CD4-positive, alpha-beta T cell treated with Interleukin-17A for 4 hours (primary cell): ENCODE measurements at places on chromosomes 7 and 10.

GRCh38 chr7:157444843-157445135 lies 108.0 kb downstream of the DNAJB6 start:
- DNase-seq = no peak

DNA sequence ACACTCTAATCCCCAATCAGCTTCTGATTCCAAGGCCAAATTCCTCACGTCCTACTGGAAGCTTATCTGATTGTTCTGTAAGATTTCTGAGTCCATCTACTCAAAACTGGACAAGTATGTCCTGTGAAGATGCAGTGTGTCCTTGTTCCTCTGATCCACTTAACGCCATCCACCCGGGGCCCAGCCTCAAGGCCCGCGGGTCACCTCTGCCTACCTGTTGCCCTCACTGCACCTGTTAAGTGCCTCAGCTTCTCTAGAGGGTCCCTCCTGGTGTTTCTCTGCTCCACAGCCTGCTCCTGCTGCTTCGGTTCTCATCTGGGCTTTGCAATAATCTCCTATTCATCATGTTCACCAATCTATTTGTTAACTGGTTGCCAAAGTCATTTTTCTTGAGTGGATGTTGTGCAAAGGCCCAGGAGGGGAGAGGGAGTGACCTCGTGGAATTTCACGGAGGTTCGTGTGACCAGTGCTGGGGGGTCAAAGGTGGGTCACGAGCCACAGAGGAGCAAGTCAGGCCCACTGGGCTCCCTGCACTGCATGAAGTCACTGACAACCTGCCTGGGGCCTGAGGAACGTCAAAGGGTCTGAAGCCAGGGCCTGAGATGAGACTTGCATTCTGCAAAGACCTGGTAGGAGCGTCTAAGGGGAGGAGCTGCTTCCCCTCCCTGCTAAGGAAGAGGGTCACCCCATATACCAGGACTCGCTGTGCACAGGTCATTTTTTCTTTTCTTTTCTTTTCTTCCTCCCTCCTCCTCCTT lies 338.1 kb downstream of the WDR37 start:
- DNase-seq = no peak

DNA sequence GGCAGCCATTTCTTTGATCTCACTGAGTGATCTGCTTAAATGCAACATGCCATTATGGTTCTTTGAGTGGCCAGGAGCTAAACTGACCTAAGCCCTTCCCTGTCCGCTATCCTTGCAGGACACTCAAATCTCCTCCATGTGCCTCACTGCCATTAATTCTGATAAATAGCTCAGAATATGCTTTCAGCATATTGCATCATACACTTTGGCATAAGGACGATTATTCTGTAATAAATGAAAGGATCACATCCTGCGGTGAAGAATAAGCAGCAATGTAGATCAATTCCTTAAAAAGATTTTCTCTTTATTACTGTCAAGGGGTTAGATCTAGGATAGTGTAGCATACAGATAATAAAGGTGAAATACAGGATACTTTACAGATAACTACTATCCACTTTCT lies 231.8 kb upstream of the CTBP2 start:
- no peak for DNase-seq

DNA sequence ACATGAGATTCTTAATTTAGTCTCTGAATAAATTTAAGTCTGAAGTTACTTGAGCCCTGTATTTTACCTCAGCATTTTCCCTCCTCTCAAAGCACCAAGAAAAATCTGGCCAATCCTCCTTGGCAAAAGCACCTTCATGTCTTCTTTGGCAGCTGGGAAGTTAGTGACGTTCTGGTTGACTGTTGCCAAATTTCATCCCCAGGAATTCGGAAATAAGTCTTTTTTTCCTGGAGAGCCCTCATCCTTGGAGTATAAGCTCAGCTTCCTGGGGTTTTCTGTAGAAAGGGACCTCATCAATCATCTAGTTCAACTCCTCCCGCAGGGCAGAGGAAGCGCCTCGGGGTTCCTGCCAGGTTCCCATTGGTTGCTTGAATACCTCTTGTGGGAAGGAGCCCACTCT lies 377.6 kb downstream of the PHTF2 start:
- no peak for DNase-seq

DNA sequence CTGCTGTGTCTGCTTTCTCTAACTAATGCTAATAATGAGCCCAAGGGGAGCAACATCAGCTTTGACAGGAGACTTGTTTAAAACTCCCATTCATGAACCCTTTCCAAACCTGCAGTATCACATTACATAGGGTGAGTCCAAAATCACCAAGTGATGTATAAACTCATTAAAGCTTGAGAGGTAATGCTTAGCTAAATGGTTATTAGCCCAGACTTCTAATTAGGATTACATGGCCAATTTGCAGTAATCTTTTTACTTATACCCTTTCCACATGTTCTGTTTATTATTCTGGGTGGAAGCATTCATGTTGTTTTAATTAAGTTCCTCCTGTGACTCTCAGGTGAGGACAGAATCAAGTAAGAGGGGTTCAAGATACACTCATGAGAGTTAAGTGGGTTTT lies 17.5 kb downstream of the ZNF138 start:
- no peak for DNase-seq

DNA sequence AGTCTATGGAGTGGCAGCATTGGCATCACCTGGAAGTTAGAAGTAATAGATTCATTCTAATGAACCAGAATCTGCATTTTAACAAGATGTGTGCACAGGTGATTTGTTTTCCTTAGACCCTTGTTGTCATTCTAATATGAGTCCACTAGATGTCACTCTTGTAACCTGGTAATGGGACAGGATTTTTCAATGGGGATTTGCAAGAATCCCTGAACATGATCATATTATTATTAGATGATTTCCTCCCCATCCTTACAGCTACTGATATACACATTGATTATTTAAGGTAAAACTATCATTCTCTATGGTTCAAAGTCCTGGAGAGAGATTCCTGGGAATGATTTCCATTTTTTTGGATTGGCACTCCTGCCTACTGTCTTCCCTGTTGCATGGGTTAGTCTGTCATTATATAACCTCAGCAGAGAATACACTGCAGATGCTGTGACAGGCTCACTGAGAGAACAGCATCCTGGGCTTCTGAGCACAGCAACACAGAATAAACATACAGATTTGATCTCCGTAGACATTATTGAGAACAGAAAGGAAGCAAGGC lies 194.9 kb downstream of the SUGCT start:
- DNase-seq = no peak

- DNase-seq = no peak
Observed at GRCh38 chr7:129255800-129256199, 31.0 kb downstream of the AHCYL2 start.

- DNase-seq = no peak
Observed at GRCh38 chr7:28409716-28410627, 2.3 kb upstream of the CREB5 start.

GRCh38 chr7:140564643-140565042 lies 76.0 kb downstream of the DENND2A start:
- DNase-seq = no peak

DNA sequence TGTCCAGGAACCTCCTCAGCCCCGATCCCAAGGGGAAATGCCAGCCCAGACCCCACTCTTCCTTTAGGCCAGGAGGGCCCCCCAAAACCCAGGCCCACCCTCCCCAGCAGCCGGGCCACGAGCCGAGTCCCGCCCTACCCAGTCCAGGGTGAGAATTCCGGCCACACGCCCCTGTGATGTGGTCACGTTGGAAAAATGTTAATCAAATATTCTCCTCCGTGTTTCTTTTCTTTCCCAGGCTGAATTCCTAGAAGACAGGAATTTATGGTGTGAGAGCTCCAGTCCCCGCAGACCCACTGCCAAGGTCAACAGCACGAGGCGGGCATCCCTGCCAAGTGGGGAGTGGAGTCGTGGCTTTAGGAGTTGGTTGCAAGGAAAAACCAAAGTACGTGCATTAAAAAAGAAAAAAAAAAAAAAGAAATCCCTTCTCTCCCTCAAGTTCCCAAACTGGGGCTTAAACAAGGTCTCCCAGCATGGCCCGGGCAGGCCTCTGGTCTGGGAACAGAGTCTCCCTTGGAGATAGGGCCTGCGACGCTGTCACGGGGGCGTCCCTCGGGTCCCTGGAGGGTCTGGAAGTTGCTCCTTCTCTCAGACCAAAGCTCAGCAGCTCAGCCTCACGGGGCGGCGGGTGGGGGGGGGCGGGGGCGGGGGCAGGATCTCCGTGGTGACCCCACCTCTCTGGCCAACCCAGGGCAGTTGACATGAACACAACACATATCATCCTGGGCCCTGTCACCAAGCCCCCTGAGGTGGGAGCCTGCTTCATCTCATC lies 28.1 kb upstream of the ELN start:
- no peak for DNase-seq

DNA sequence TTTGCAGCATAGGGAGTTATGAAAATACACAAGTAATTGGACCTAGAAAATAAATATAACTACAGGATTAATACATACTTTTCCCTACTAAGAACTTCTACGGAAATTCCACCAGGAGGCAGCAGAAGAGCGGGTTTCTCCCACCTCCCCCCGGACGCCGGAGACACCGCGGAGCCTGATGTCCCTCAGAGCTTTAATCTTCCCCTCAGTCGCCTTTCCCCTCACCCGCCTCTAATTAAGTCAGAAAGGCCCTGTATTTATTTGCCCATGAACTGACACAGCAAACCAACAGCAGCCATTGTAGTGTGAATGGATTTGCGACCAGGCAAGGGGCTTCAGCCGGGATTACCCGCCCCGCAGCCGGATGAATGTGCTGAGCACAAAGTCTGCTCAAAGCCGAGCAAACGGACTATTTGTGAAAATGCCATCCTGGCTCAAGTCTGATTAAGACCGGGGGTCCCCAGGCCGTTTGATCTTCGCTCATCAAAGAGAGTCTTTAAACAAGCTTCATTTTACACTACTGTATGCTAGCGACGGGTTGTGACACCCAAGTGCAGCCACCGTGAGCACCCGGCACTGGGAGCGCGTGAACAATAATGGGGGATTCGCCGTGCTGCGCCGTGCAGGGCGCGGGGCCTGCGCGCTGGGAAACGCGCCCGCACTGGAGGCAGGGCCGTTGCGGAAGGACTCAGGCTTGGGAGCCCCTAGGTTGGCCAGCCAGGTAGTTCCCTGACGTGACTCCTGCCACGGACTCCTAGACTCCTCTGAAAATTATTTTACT lies 5.6 kb upstream of the DKK1 start:
- no peak for DNase-seq

DNA sequence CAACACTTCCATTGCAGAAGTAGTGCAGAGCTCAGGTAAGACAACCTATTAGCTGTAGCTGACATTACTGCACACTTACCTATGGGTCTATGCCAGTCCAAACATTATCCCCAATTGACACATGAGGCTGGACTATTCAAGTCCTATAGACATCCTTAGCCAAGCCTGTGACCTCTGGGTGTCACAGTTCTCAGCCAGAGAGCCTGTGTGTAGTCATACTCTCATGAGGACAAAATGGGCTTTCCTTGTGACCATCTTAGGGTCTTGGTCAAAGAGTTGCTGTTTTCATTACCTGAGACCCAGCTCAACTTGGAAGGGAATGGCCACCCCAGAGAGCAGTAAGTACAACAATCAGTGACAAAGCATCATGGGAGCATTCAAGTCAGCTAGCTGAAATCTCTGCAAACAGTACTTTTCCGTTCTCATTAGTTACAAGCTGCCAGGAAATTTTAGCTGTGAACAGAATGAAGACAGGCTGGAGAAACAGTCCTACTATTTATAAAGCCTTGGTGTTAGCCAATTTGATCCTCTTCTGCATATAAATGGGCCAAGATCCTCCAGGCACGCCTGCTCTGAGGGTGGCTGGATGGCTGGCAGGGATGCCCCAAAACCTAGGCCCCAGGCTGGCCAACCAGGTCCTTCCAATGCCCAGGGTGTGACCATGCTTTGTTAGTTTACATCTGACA lies 44.3 kb downstream of the NUDCD3 start:
- DNase-seq = no peak

- no peak for DNase-seq
Observed at GRCh38 chr7:41643616-41644015, 59.3 kb downstream of the INHBA start.

DNA sequence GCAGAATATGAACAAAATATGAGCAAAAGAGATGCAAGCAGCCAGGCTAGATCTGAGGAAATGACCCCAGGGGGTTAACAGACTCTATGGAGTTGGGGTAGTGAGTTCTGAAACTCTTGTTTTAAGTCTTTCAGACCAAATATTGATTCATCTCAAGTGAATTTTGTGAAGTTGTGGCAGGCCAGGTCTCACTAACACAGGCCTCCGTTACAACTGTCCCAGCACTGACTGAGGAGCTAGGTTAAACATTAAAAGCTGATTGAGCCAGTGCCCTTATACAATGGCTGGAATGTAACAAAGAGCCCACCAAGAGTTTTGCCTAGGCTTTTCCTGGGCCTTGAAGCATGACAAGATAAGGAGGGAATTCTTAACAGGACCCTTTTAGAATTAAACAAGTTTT lies 192.3 kb upstream of the STK17A start:
- no peak for DNase-seq

DNA sequence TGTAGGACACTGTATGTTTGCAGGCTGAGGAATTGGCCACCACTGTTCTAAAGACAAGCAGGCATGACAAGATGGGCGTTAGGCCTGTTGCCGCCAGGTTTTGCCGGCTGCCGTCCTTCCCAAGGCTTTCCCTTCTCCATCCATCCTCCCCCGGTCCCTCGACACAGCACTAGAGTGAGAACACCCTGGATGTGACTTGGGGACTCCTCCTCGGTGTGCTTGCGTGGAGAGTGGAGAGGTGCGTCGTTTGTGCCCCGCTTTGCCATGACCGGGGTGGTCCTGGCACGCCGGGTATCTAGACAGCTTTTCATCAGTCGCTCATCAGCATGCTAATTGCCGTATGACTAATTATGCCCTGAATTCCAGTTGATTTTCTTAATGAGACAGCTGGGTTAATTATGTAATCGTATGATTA lies 206.6 kb upstream of the SH2B2 start:
- DNase-seq = no peak
